ENCODE measurements at places on chromosomes 11 and 22.

DNA sequence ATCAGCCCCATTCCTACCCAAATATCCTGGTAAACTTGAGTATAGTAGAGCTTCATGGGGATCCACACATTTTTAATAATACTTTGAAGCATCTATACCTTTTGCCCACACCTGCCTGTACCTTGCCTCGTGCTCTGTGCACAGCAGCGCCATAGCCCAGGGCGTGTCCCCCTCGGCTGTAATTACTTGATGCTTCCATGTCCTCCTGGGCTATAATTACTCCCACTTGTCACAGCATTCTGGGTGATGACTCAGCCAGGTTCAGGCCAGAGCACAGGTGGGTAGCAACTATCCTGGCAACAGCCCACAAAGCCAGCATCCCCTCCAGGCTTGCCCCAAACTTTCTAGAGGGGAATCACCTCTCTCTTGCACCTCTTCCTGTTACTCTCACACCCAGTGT lies 23.7 kb upstream of the SLC36A4 start:
- no peak for DNase-seq
- H3K36me3 ChIP-seq: no peaks in the 10 kb centered on the region
- no peak overlapping the region for H3K27ac ChIP-seq
- H3K4me3 ChIP-seq: no peak overlapping the region
- H3K27me3 ChIP-seq: no peaks in the 10 kb centered on the region

DNA sequence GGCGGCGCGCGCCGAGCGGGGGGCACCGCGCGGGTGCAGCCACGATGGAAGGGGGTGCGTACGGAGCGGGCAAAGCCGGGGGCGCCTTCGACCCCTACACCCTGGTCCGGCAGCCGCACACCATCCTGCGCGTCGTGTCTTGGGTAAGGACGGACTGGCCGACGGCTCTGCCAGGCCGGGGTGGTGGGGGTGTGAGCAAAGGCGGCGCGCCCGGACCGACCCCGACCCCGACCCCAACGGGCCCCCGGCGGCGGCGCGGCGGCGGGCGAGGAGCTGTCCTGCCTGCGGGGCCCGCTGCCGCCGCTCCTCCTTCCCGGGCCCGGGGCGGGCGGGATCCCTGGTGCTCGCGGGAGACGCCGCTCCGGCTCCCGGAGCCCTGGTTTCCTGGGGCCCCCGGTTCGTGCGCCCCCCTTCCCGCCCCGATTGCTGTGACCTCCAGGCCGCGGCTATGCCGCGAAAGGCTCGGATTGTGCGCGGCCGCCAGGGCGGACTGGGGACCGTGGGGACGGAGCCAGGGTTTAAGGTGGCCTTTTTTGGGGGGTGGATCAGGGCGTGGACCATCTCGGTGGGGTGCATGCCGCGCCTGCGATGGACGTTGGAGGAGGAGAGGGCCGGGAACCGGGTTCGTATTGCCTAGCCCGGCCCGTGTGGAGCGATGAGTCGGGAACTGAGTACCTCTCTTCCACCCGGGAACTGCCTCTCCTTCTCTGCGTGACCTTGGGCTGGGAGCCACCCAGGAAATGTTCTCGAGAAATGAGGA lies at the start of gene SYNGR1:
Gene SYNGR1, plus strand, starts transcription at position 25 of the 760 bp plus-strand sequence. Its CDS starts 20 bp downstream, at position 45.
- no peak within 1 kb of the TSS for H3K27ac ChIP-seq
- peak within 1 kb of the TSS; percentile 40 for H3K4me3 ChIP-seq
- H3K27me3 ChIP-seq: no peaks in the 10 kb centered on the region

DNA sequence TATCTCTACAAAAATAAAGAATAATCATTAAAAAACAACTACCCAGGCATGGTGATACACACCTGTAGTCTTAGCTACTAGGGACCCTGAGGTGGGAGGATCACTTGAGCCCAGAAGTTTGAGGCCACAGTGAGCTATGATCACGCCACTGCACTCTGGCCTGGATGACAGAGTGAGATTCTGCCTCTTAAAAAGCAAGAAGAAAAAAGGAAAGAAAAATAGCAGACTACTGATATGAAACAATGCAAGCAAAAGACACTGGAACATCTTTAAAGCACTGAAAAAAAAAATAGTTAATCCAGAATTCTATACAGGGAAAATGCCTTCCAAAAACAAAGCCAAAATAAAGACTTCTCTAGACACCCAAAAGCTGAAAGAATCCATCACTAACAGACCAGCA lies 5.9 kb downstream of the VPS37C start:
- no peak overlapping the region for H3K4me3 ChIP-seq
- H3K4me1 ChIP-seq: peaks cover under 1% of the 10 kb centered on the region
- no peak overlapping the region for H3K27ac ChIP-seq
- no peaks in the 10 kb centered on the region for H3K27me3 ChIP-seq

DNA sequence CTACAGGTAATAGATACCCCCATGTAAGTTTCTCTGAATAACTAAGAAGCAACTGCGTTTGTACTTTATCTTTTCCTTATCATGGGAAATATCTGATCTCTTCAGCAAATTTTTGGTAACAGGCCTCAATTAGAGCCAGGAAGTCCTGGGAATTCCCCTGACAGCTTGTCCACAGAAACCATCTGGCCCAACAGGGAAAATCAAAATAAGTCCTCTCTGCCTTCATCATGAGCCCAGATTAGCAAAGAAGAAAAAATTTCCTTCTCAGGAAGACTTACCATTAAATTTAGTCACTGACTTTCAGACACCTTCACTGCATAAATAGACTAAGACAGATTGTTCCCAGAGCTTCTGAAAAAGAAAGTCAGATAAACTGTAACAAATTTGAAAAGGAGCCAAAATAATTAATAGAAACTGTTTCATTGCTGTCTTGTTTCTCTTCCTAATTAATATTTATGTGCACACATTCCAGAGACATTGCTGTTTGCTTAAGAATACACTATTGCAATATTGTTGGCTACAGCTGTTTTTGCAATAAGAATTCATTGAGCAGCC lies 278.1 kb upstream of the FAT3 start:
- H3K4me3 ChIP-seq: no peak overlapping the region
- no peaks in the 10 kb centered on the region for H3K27me3 ChIP-seq
- no peak overlapping the region for H3K27ac ChIP-seq
- H3K36me3 ChIP-seq: no peaks in the 10 kb centered on the region
- no peaks in the 10 kb centered on the region for H3K4me1 ChIP-seq

GRCh38 chr11:111696556-111696955 lies 69.6 kb downstream of the PPP2R1B start:
- H3K4me3 ChIP-seq: no peak overlapping the region
- H3K27me3 ChIP-seq: no peaks in the 10 kb centered on the region
- no peaks in the 10 kb centered on the region for H3K36me3 ChIP-seq
- DNase-seq: no peak

DNA sequence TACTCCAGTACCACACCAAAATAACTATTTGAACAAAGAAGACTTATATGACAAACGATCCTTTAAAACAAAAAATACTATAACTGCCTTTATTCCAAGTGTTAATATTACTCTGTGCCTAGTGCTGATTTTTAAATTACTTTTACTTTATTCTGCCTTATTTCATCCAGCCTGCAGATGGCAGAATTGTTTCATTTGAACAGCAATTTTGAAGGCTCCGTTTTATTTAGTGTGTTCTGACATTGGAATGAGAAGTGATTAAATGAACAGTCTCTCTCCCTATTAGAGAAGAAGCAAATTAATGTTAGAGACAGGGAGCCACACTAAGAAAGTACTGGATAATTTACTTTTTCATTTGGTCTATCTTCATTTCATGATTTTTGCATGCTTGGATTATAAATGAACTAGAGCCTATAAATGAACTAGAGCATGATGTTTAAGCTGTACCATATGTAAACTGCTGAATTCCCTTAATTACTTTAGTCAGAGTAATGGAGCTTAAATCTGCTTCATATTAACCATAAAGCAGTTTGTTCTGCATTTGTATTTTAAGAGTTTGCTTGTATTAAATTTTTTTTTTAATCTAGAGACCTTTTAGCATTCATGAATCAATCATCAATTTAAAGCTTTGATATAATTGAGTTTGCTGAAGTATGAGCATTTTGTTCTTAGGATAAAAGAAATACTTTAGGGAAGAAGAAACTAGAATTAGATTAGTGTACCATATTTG lies 9.8 kb downstream of the PDHX start:
- peaks cover 10% of the 10 kb centered on the region for H3K4me1 ChIP-seq
- no peaks in the 10 kb centered on the region for H3K36me3 ChIP-seq
- H3K27me3 ChIP-seq: no peaks in the 10 kb centered on the region
- H3K4me3 ChIP-seq: no peak overlapping the region
- H3K27ac ChIP-seq: no peak overlapping the region

- no peak overlapping the region for H3K27ac ChIP-seq
- H3K27me3 ChIP-seq: no peaks in the 10 kb centered on the region
- peak; percentile 16 for DNase-seq
- H3K4me3 ChIP-seq: no peak overlapping the region
- H3K4me1 ChIP-seq: no peaks in the 10 kb centered on the region
Observed at GRCh38 chr11:46413760-46414465, 22.3 kb upstream of the CHRM4 start.

Data from naive thymus-derived CD4-positive, alpha-beta T cell (primary cell).